ENCODE measurements at places on chromosomes 16 and 17.
A peak's percentile ranks its signal among the peaks of the same experiment; 100 is the strongest.

- DNase-seq: no peak
Measured at GRCh38 chr17:30222721-30223175, 12.7 kb downstream of the SLC6A4 start.

GRCh38 chr17:19728084-19728495 is 11.7 kb upstream of the SLC47A2 start:
- DNase-seq: peak; percentile 37

DNA sequence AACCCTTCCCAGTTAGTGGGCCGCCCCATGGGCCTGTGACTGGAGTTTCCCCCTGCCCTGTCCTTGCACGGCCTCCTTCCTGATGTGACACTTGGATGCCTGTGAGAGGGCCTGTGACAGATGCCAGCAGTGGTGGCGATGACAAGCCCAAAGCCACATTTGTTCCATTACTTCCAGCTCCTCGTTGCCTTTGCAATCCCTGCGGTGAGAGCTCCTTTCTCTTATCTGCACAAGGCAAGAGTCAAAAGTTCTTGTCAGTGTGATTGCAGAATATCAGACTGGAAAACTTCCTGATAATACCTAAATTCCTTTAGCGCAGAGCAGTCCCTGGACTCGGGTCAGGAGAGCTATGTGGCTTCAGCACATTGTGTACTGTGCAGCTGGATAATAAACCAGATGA is 54.4 kb upstream of the ARHGAP44 start:
- no peak for DNase-seq

DNA sequence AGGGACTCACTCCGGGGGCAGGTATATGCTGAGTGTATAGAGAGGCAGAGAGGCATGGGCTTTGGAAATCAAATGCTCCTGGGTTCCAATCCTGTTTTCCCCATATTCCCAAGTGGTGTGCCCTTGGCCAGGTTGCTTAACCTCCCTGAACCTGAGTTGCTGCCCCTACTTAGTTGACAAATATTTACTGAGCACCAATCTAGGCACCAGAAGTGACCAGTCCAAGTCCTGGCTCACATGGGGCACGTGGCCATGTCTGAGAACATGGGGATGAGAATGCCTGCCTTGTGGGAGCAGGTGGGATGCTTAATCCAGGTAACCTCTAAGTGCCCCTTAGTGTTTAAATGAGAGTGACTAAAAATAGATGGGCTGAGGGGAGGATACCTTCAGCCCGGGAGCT is 4.2 kb downstream of the SOCS3 start:
- DNase-seq: no peak

DNA sequence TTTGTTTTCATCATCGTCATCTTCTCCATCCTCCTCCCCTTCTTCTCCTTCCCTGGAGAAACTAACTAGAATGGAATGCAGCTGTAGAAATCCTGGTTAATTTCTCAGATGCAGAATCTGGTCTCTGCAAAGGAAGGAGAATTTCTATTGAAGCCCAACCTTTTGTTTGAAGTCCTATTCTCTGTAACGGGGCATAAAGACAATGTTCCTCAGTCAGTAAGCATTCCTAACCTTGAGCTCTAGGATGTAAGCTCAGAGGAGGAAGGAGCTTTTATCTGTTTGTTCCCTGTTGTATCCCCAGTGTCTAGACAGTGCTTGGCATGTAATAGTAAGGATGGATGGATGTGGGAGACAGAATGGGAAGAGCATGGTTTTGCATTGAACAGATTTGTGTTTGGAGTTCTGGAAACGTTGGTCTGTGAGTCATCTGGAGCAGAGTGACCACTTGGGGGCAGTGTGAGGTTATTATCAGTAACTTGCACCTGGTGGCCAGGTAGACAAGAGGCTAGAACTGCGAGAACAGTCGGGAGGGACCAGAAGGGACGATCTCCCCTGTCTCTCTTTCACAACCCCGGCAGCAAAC is 363.7 kb downstream of the SNX29 start:
- DNase-seq: no peak

- no peak for DNase-seq
Measured at GRCh38 chr17:67360880-67361279, 5.5 kb downstream of the PSMD12 start.

GRCh38 chr17:81000334-81000630 is 8.6 kb downstream of the CHMP6 start:
- no peak for DNase-seq

DNA sequence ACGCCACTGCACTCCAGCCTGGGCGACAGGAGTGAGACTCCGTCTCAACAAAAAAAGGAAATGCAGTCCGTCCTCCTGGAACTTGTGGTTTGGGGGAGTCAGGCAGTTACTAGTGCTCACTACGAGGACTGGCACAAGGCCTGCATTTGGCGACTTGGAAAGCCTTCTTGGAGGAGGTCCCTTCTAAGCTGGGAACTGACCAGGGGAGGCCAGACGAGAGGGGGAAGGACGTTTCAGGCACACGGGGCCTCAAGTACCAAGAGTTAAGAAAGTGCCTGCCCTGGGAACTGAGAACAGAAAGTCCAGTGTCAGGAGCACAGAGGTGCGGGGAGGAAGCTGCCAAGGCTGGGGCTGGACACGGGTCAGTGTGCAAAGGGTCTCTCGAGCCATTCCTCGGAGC is 89.9 kb downstream of the ABR start:
- no peak for DNase-seq

GRCh38 chr16:71524566-71525553 is 1.4 kb upstream of the CHST4 start:
- no peak for DNase-seq

DNA sequence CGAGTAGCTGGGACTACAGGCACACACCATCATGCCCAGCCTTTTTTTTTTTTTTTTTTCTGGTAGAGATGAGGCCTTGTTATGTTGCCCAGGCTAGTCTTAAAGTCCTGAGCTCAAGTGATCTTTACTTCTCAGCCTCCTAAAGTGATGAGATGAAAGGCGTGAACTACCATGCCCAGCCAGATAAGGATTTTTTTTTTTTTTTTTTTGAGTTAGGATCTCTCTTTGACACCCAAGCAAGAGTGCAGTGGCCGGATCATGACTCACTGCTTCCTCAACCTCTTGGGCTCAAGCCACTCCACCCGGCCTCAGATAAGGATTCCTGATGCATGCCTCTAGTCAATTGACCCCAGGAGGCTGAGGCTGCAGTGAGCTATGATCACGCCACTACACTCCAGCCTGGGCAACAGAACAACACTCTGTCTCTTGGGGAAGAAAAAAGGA is 11.2 kb upstream of the PLEKHG4 start:
- DNase-seq: peak; percentile 88

DNA sequence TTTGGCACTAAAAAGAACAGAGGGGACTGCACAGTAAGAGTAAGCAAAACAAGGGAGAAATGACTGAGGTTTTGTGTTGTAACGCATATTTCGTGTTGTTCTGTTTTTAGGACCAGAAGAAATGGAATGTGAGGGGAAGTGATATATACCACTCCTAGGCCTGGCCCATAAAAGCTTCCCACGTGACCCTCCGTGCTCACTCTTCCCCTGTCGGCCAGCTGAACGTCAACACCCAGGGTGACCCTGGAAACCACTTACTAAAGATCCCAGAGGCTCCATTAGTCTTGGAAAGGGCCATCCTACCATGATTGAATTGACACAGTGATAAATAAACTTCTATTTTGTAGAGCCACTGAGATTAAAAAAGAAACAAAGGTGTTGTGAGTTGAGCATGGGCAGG is 79.8 kb downstream of the HELZ start:
- no peak for DNase-seq

GRCh38 chr16:23771642-23772041 is 16.8 kb downstream of the CHP2 start:
- no peak for DNase-seq

GRCh38 chr17:29390851-29391631 is 878 bp downstream of the TAOK1 start:
- DNase-seq: peak; percentile 19

GRCh38 chr17:82218349-82219075 is 5.9 kb upstream of the CCDC57 start:
- no peak for DNase-seq

GRCh38 chr16:30858829-30859423 is 35.0 kb downstream of the BCL7C start:
- no peak for DNase-seq

GRCh38 chr16:73692861-73693260 is 603.8 kb upstream of the PSMD7 start:
- DNase-seq: no peak

DNA sequence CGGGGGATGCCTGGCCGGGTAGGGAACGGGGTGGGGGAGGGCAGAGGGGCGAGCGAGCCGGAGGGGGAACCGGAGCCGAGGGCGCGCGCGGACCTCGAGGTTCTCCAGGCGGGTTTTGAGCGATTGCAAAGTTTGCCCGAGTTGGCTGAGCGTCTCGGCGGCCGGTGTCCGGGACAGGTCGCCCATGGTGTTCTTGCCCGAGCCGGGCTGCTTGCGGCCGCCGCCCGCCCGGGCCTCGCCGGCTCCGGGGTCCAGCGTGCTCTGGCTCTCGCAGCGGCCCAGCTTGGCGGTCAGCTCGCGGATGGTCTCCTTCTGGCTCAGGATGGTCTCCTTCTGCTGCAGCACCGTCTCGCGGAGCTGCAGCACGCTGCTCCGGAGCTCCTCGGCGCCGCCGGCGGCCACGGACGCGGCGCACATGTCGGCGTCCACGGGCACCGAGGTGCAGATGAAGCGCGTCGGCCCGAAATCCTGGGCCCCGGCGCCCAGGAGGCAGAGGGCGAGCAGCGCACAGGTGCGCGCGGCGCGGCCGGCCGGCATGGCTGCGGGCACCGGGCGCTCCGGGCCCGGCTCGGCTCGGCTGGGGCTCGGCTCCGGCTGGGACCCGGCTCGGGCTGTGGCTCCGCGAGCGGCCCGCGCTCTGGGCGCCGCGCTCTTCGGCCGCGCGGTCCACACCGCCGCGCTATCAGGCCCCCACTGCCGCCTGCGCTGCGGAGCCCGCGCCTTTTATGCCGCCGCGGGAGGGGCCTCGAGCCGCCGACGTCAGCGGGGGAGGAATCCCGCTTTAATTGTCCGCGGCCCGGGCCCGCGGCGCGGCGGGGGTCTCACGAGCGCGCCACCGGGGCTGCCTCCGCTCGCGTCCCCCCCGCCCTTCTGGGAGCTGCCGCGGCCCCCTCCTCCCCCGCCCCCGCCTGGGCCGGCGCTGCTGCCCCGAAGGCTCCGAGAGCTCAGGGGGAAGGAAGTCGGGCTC is at the start of gene NPTX1:
NPTX1 (minus strand) TSS at position 698 of the 967 bp plus-strand sequence; CDS start at position 537, 161 bp downstream.
- DNase-seq: no peak

- no peak for DNase-seq
Measured at GRCh38 chr17:56994009-56994792, 16.3 kb downstream of the SCPEP1 start.

GRCh38 chr17:27049104-27049784 is 244.7 kb upstream of the WSB1 start:
- DNase-seq: peak; percentile 87

DNA sequence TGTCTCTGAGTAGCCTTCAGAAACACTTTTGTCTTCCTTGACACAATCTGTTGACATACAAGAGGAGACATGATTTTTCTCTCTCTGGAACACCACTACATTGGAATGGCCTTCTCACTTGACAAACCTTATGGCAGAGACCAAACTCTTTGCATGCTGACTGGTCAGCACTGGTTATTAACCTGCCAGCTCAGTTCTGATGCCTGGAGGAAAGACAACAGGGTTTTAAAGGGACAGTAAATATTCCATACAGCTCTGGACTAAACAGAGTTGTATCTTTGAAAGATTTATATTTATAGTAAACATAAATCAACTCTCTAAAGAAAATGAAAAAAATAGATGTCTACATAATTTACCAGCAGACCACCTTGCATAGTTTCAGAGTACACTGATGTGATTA is 1139.1 kb upstream of the CDH8 start:
- DNase-seq: no peak

DNA sequence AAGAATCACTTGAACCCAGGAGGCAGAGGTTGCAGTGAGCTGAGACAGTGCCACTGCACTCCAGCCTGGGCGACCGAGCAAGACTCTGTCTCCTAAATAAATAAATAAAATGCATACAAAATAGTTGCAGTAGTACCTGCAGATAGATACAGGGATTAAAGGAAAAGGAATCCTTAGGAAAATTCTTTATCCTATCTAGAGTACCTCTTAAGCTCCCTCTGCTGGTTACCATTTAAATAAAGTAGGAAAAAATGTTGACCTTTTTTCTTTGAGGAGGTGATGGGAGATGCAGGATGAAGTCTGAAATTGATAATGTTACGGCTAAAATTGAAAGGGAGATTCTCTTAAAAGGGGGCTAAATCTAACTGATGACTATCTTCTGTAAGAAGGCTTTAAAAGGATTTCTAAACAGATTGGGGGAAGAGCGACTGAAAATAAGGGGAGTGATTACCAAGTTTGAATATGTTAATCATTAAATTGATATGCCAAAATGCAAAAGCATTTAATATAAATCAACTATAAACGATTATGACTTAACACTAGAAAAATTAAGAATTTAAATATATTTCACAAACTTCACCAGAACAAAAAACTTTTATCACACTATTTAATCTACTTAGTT is 29.4 kb downstream of the C16orf87 start:
- DNase-seq: no peak

GRCh38 chr16:9134739-9135138 is 43.3 kb downstream of the HAPSTR1 start:
- peak; percentile 53 for DNase-seq

DNA sequence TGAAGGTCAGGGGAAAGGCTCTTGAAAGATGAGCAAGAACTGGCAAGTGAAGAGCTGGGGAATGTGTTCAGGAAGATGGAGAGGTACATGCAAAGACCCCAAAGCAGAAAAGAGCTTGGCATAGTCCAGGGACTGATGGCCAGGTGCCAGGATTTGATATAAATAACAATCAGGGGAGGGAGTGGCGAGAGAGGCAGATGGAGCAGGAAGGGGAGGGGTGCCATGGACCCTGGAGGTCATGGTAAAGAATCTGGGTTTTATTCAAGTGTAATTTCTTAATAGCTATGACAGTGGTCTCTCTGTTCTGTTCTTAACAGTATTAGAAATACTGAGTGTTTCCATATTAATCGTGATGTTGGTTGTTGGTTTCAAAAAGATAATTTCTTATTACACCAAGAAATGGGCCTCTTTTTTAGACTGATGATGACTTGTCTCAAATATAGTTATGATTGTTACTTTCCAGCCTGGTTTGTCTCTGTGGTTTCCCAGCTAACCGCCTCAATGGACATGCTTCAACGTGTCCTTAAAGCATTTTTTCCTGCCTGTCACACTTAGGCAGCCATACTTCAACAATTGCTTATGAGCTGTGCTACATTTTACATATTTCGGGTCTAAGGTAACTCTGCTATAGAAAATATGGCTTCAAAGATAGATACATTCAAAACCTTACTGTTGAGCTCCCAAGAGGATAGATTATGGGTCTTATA is 49.4 kb downstream of the MYH10 start:
- DNase-seq: no peak

Data from Daoy (cell line).